Sigmoid colon (tissue), 7 donors: ENCODE measurements at places on chromosomes 6 and 20. TPM values are rescaled to one million over a fixed set of nuclear protein-coding genes. Genes with fewer than 3 reads are reported as not detected.
A peak's percentile ranks its signal among the peaks of the same experiment; 100 is the strongest.

- no peak for DNase-seq
Observed at GRCh38 chr6:35220711-35221110, 7.0 kb downstream of the SCUBE3 start.

The EFCAB8 gene
- total RNA-seq: not detected

DNA sequence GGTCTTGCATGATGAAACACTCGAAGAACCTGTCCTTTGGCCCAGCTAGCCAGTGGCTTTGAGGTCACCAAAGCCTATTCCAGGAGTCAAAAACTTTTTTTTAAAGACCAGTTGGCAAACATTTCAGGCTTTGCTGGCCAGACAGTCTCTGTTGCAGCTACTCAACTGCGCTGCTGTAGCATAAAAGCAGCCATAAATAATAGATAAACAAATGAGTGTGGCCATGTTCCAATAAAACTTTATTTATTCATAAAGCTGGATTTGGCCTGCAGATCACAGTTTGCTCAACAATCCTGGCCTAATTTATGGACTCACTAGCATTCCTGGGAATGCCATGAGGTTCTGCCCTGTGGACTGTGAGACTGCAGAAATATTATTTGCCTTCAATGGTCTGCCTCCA is 68.8 kb upstream of the LTV1 start:
- peak; percentile 71 for DNase-seq

- peak; percentile 74 for DNase-seq
Observed at GRCh38 chr20:48787861-48788375, 39.9 kb downstream of the PREX1 start.

The MOG gene
- total RNA-seq: not detected

DNA sequence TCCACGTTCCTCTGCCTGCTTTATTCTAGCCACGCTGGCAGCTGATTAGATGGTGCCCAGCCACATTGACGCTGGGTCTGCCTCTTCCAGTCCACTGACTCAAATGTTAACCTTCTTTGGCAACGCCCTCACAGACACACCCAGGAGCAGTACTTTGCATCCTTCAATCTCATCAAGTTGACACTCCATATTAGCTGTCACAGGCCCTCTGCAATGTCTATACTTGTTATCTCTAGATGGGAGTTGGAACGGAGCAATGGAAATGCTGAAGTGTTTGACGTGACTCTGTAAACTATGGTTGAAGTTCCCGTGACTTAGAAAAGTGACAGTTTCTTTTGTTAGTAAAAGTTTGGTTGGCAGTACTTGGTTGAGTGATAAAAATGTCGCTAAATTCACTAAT is 291.0 kb downstream of the CDH4 start:
- DNase-seq: no peak

- DNase-seq: no peak
Observed at GRCh38 chr20:54343634-54344033, 131.8 kb upstream of the DOK5 start.

- DNase-seq: no peak
Observed at GRCh38 chr6:67889682-67889995, 745.4 kb upstream of the ADGRB3 start.
